ENCODE measurements at places on chromosomes 1 and 21.
A peak's percentile ranks its signal among the peaks of the same experiment; 100 is the strongest.

DNA sequence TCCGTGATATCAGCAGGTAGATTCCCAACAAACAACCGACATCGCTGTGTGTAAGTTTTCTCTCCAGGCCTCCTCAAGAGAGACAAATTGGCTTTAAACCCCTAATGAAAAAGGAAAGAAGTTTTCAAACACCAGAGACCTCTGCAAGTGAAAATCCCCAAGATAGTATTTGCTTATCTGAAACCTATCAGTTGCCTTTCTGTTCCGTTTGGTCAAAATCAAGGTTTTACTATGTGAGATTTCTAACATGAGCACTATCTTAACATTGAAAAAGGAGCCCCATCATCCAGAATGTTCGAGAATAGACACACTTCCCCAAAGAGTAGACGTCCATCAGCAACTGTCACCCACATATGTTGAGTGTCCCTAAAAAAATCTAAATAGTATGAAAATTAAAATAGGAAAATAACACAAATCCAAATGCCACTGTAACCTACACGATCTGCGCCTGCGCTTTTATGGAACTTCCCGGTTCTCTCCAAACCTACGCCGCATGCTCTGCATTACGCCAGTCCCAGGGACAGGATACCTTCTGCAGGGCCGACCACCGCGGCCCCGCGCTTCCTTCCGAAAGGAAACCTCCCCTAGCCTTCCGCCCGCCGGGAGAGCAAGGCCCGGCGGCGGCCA, 1.4 kb downstream of the SFPQ start:
- no peak for DNase-seq

GRCh38 chr1:33180226-33180910, 1.5 kb downstream of the TRIM62 start:
- peak; percentile 65 for DNase-seq

GRCh38 chr1:51518033-51518585, 957 bp downstream of the EPS15 start:
- DNase-seq: no peak

DNA sequence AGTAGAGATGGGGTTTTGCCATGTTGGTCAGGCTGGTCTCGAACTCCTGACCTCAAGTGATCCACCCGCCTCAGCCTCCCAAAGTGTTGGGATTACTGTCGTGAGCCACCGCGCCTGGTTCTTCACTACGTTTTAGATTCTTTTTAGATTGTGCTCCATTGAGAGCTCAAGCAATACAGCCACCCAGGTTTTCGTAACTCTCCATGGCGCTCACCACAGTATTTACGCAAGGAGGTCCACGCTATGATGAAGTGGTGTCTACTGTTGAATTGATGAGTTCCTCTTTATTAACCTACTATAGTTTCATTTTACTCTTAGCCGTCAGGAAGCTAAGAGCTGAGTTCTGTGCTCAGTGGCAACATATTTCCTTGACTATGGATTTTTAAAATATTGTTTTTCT, 1.8 kb upstream of the KIF1B start:
- no peak for DNase-seq

GRCh38 chr1:80987106-80987505, 813.6 kb upstream of the ADGRL2 start:
- DNase-seq: no peak

- DNase-seq: no peak
Measured at GRCh38 chr1:65253800-65254319, 55.5 kb upstream of the DNAJC6 start.

DNA sequence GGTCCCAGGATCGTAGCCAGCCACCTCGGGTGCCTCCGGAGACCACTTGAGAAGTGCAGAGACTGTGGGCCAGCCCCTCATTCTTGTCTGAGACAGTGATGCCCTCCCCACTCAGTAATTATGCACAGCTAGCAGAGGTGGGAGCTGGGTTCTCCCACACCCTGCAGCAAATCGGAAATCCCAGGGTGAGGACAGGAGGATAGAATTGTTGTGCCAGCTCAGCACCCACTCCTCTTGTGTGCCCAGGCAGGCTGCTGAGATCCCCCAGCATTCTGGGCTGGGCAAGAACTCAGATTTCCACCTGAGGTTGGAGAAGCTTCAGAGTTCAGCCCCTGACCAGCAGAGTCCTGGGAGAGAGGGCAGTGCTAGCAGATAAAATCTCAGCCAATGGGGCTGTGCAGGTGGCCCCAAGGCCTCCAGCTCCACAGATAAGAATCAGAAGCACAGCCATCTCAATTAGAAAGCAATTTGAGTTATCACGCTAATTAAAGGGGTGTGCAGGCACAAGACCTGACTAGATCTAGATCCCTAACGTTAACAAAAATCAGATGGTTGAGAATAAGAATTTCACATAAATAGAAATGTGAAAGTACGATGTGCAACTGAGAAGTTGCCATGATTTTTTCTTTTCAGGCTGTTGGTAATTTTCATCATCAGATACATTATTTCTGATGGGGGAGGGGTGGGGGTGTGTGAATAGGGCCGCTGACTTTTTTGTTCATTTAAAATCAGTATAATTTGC, 45.5 kb upstream of the IRF2BP2 start:
- no peak for DNase-seq

Data from omental fat pad (tissue), 4 donors.